ENCODE measurements at places on chromosomes 13 and 19. TPM values are rescaled to one million over a fixed set of nuclear protein-coding genes. Genes with fewer than 3 reads are reported as not detected.

The BEST2 gene
- not detected for total RNA-seq

The TYK2 gene
- total RNA-seq = 93.2 TPM

The KLK7 gene
- total RNA-seq = not detected

The NAPSA gene
- not detected for total RNA-seq

The FGF21 gene
- not detected for total RNA-seq

Data from mononuclear cell (primary cell).